Right atrium auricular region (tissue), 2 donors: ENCODE measurements at places on chromosomes 6 and 20. TPM values are rescaled to one million over a fixed set of nuclear protein-coding genes. Genes with fewer than 3 reads are reported as not detected.
A peak's percentile ranks its signal among the peaks of the same experiment; 100 is the strongest.

The ZSWIM3 gene
- 2.4 TPM for total RNA-seq

The FAM83D gene
- 2.2 TPM for total RNA-seq

DNA sequence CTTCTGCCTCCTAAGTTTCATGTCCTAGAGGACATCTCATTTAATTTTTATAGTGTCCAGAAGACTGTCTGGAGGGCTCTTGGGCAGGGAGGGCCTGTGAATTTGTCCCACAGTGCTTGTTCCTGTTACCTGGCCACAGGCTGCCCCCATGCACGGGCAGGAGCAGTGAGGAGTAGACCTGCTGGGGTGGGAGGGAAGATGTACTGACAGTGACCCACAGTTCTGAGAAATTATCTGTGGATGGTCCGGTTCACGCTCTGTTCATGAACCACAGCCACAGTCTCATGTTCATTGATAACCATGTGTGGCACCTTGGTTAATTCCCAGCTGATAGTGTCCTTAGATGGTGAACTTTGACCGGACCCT lies 18.8 kb upstream of the ZNF831 start:
- no peak for DNase-seq
- H3K36me3 ChIP-seq, result no peaks in the 10 kb centered on the region
- no peak overlapping the region for H3K27ac ChIP-seq

DNA sequence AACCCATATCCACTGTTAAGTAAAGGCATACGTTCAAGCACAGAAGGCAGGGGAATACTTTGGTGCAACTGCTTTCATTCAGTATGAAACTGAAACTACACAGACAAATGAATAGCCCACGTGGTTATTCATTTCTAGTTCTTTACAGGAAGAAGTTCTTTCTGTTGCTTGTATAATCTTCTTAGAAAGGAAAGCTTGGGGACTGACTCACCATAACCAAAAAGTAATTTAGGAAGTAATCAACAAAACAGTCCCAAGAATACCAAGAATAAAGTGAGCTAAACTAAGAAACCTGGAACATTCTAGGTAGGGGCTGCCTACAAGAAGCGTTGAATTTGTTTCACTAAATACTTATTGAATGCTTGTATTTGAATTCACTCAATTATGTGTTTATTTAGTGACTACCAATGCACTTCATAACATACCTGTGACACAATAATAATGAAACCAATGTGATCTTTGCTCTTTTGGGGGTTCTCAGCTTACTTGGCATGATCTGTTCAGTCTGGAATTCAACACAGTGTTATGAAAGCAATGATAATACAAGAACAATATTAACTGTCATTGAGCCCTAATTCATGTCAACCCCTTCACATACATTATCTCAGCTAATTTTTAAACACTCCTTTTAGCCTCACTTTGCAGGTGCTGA lies 25.1 kb upstream of the KIAA0408 start:
- H3K27ac ChIP-seq, result no peak overlapping the region
- H3K36me3 ChIP-seq, result no peaks in the 10 kb centered on the region
- no peak for DNase-seq

The MUC21 gene
- total RNA-seq, result not detected

The XKR7 gene
- not detected for total RNA-seq

The SLC26A8 gene
- total RNA-seq, result not detected

DNA sequence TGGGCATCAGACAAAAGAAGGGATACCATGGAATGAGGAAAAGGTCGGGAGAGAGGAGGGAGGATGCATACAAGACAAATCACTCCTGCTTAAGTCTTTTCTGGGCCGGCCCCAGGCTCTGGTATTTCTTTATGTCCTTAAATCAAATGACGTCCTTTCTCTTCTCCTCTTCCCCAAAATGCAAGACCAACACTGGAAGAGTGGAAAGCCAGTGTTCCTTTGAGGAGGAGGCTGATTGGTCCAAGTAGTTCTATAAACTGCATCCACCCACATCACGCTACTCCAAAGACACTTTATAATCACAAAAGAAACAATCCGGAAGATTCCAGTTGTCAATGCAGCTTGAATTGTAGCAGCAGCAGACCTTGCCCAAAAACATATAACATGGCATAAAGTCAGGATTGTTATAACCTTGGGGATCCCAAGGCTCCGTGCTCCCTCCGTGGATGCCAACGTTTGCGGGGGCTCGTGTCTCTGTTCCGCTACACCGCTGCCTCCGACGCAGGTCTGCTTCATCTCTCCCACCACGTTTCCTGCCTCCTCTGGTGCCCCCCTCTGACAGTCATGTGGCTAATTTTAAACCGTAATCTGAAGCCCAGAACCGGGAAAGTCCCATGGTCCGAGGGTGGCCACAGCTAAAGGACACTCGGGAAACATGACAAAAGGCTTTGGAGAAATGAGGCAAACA lies 47.1 kb downstream of the MCUR1 start:
- peak overlapping the region; percentile 47 for H3K27ac ChIP-seq
- peaks cover 16% of the 10 kb centered on the region for H3K4me1 ChIP-seq
- peak overlapping the region; percentile 38 for H3K4me3 ChIP-seq
- no peaks in the 10 kb centered on the region for H3K36me3 ChIP-seq

DNA sequence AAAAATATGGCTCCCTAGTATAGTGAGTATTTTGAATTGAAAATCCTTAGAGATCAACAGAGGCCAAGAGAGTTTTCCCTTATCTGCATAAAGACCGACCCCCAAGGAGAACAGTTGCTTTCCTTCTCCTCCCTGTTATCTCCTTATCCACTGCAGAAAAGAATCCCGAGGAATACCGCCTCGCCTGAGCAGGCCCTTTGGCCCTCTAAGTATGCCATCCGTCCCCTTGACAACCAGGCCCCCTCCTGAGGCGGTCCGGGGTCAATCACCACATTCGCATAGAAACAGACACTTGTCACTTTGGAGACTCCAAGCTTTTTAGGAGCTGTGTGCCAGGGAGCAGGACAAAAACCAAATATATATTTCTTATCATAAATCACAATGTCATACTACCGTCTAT lies 15.9 kb upstream of the GGTLC1 start:
- H3K27me3 ChIP-seq, result no peaks in the 10 kb centered on the region
- peaks cover 4% of the 10 kb centered on the region for H3K4me1 ChIP-seq
- no peak overlapping the region for H3K27ac ChIP-seq
- H3K4me3 ChIP-seq, result no peak overlapping the region
- no peak for DNase-seq

- peak overlapping the region; percentile 12 for H3K27ac ChIP-seq
- no peak overlapping the region for H3K4me3 ChIP-seq
- H3K27me3 ChIP-seq, result no peaks in the 10 kb centered on the region
- H3K4me1 ChIP-seq, result peaks cover 16% of the 10 kb centered on the region
Measured at GRCh38 chr6:137261361-137261760, 42.2 kb upstream of the IFNGR1 start.

The EYA4 gene
- 16.2 TPM for total RNA-seq

DNA sequence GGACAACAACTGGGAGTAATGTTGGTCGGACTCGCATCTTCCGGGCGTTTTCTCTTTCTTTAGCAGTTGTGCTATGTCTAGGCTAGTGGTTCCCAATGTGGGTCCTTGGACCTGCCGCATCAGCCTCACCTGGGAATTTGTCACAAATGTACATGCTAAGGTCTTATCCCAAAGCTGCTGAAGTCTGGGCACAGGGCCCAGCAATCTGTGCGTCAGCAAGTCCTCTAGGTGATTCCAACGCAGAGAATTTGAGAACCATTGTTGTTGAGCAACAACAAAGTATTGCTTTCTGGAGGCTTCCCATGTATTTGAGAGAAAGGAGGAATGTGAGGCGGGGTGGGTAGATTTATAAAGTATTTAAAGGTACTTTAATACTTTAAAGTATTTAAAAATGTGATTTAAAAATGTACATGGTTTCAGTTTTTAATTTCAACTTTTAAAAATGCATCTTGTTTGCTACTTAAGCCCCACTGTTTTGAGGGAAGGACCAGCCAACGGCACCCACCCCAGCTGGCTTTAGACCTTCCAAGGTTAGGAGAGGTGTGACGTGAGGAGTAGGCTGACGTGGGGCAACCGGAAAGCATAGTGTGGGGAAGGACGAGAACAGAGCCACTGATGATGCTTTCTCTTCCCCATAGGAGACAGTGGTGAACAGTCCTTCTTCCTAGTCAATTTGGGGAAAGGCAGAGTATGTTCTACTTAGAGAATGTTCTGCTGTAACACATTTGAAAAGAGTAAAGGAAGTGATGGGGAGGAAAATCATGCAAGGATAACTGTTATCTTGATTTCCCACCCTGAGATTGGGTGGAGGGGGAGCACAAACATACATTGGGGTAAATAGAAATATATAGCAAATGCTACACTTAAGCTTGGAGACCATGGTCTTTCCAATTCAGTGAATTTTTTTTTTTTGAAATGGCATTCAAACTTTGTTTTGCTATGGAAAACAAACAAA lies 4.3 kb downstream of the UST start:
- H3K4me1 ChIP-seq, result no peaks in the 10 kb centered on the region
- no peak for DNase-seq
- no peaks in the 10 kb centered on the region for H3K36me3 ChIP-seq

The TCF19 gene
- 1.6 TPM for total RNA-seq

GRCh38 chr6:41561416-41561815 lies 15.2 kb downstream of the FOXP4 start:
- H3K27me3 ChIP-seq, result no peaks in the 10 kb centered on the region
- H3K4me1 ChIP-seq, result no peaks in the 10 kb centered on the region
- peak overlapping the region; percentile 71 for H3K27ac ChIP-seq
- H3K4me3 ChIP-seq, result peak overlapping the region; percentile 57
- no peak for DNase-seq

DNA sequence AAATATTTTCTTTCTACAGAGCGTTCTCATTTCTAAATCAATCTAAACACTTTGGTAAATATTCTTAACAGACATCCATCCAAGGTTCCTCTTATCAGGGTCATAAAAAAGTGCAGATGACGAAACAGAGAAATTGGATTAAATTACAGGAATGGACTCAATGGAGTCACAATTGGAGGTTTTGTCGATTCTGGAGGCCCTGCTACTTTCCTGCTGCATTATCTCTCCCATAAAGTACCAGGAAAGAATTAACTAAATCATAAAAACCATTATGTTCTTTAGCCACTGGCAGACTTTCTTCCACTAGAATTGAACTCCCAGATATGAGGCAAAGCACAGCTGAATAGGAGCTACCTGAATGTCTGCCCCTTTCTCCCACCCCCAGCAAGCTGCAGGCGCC lies 610.6 kb downstream of the HDGFL1 start:
- no peaks in the 10 kb centered on the region for H3K4me1 ChIP-seq
- H3K27me3 ChIP-seq, result no peaks in the 10 kb centered on the region
- peak overlapping the region; percentile 59 for H3K27ac ChIP-seq
- no peak for DNase-seq
- no peak overlapping the region for H3K4me3 ChIP-seq

DNA sequence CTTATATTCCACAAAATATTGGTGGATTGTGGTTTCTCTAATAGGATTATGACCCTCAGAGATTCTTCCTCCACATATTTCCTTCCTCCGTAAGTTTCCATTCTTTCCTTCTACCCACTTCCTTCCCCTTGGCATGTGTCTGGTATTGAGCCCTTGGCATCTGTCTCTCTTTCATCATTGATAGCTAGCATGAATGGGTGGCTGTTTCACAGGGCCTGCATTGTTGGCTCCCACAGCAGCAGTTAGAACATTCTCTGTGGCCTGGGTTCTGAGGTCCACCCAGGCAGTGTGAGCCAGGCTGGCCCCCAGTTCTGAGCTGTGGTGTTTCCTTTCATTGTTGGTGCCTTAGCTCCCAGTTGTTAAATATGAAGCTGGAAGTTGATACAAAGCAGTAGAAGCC lies 125.3 kb downstream of the ANKS1A start:
- peaks cover 63% of the 10 kb centered on the region for H3K4me1 ChIP-seq
- H3K4me3 ChIP-seq, result no peak overlapping the region
- H3K27ac ChIP-seq, result peak overlapping the region; percentile 90
- H3K36me3 ChIP-seq, result no peaks in the 10 kb centered on the region
- no peaks in the 10 kb centered on the region for H3K27me3 ChIP-seq
